Stimulated activated naive CD8-positive, alpha-beta T cell treated with anti-CD3 and anti-CD28 coated beads, Interleukin-15, Interleukin-2, amounts not matched to agents 100 U/mL and 50 U/mL, for 24 hours (primary cell): ENCODE measurements at places on chromosomes 4 and X.

GRCh38 chr4:25870081-25870480 lies 7.3 kb upstream of the SEL1L3 start:
- DNase-seq = no peak

DNA sequence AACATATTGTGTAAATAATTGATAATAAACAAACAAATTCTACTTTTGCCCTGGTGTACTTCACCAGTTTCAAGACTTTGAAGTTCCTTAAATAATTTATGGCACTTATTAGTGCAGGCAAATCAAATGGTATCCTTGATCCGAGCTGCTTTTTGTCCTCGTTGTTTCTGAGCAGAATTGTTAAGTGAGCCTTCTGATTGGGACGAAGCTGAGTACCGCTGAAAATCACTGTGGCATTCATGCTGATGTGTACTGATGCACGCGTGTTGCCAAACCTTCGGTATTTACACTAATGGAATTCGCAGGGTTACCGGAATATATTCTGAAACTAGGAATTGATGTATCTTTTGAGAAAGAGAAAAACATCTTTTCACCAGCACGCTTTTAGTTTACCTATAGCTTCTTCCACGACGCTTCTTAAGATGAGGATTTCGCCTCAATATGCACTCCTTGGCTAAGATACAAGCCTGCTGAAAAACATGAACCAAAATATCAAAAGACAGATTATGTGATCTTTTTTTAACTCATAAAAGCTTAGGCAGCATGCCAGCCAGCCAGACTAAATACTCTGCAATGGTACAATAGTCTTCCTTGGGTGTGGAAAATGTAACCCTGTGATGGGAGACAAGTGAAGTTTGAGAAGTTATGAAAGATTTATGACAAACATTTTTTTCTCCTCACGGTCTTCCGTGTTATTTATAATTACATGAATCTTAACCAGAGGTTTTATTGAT lies 48.9 kb upstream of the TENM3 start:
- DNase-seq = no peak

GRCh38 chr4:139934708-139935195 lies 219.2 kb downstream of the MAML3 start:
- no peak for DNase-seq

- DNase-seq = no peak
Measured at GRCh38 chr4:1868293-1868692, 2.9 kb upstream of the NSD2 start.

GRCh38 chr4:69156913-69157312 lies 57.6 kb downstream of the UGT2B11 start:
- DNase-seq = no peak

- DNase-seq = no peak
Measured at GRCh38 chr4:76745240-76745639, 152.7 kb downstream of the SOWAHB start.

DNA sequence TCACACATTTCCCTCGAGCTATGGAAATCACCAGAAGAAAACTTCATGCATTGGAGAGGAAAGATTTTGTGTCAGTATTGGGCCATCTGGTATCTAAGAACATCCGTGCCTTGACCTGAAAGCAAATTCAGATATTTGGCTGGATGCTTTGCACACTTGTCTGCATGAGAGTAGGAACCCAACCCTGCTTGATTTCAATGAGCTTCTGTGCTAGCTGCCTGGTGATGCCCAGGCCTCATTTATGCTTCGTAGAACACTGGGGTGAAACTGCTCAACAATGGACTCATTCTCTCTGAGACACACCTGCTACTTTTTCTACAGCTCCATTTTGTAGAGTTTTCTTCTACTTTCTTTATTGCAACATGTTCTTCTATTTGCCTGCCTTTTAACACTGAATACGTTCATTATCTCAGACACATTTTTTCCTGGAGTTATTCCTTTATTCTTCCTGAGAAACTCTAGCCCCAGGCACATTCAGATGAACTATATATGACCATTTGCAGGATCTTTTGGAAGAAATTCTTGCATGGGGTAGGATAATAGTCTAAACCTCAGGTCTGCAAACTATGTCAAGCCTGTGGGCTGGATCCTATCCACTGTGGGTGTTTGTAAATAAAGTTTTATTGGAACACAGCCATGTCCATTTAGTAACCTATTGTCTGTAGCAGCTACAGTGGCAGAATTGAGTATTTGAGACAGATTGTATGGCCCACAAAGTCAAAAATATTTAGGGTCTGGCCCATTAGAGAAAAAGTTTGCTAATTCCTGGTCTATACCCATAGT lies 83.8 kb upstream of the CLCN4 start:
- DNase-seq = no peak

GRCh38 chr4:48162162-48162561 lies 28.1 kb upstream of the TXK start:
- DNase-seq = no peak

DNA sequence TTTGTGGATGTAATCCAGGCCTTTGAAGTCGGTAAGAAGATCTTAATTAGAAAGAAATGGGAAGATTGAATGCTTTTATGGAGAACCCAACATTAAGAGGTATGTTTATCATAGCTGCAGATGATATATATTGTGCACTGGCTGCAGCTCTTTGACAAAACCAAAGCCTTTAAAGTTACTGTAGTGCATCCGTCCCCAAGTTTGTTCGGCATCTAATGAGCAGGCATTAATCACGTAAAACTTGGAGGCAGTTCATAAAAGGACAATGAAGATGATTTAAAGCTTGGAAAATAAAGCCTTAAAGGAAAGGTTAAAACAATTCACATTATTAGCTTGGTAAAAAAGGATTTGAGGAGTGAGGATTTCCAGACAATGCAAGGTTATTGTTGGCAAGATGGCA lies 150.8 kb upstream of the ARX start:
- DNase-seq = no peak

- no peak for DNase-seq
Measured at GRCh38 chr4:151955721-151956380, 195.0 kb upstream of the GATB start.

GRCh38 chr4:39924014-39924413 lies 53.7 kb downstream of the PDS5A start:
- DNase-seq = no peak
